Activated gamma-delta T cell (primary cell): ENCODE measurements at places on chromosomes 5 and 9.

- DNase-seq: no peak
These were observed 1.7 kb downstream of the CAMSAP1 start for GRCh38 chr9:135905380-135906258.

GRCh38 chr5:134490925-134491271, 34.6 kb upstream of the JADE2 start:
- DNase-seq: no peak

GRCh38 chr9:71910650-71911060, 338 bp downstream of the ABHD17B start:
- DNase-seq: peak; percentile 59

- DNase-seq: no peak
These were observed 67.3 kb upstream of the GARNL3 start for GRCh38 chr9:127197186-127197860.

GRCh38 chr9:127865645-127866464, 11.4 kb upstream of the ENG start:
- no peak for DNase-seq

DNA sequence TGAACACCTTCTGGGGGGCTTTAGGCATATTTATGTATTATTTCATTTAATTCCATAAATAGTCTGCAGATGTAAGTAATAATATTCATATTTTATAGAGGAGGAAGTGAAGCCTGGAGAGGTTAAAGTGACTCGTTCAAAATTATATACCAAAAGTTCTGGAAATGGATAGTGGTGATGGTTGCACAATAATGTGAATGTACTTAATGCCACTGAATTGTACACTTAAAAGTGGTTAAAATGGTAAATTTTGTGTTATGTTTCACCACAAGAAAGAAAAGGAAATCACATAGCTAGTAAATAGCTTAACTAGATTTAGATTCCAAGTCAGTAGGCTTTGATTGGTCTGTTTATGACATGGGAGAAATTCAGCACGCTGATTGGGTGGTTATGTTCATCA, 13.0 kb upstream of the TMEFF1 start:
- DNase-seq: no peak

- no peak for DNase-seq
These were observed 72.8 kb upstream of the PARP8 start for GRCh38 chr5:50593681-50594080.

GRCh38 chr5:15510831-15511230, 10.9 kb downstream of the FBXL7 start:
- DNase-seq: no peak

- peak; percentile 21 for DNase-seq
These were observed 4.3 kb downstream of the LCP2 start for GRCh38 chr5:170293273-170293672.

GRCh38 chr9:34046784-34047379, 1.8 kb downstream of the UBAP2 start:
- DNase-seq: no peak

DNA sequence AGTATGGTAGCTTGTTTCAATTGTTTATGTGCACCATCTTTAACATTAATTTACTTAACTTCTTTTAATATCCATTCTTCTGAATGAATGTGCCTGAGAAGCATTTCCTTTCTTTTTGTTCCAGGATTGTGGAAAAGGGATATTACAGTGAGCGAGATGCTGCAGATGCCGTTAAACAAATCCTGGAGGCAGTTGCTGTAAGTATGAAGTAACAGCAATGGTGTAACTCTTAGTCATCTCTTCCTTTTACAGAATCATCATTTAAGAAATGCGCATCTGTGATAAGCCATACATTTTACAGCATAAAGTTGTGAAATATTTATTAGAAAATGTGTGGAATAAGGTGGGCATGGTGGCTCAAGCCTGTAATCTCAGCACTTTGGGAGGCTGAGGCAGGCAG, 117.7 kb downstream of the STARD4 start:
- no peak for DNase-seq

DNA sequence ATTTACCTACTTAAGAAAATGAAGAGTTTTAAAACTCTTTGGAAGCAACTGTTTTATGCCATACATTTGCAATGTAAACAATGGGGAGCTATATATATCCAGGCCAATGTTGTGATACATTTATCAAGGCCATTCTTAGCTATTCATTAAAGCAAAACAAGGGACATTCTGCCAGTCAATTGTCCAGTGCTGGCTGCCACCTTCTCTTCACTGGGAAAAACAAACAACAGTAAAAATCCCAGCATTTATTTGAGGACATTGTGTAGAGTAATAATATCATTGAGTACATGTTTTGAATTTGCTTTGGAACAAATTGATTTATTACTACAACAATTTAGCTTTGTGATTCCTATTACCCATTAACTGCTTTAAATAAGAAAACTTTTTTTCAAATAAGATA, 1107.4 kb downstream of the DTWD2 start:
- DNase-seq: no peak

DNA sequence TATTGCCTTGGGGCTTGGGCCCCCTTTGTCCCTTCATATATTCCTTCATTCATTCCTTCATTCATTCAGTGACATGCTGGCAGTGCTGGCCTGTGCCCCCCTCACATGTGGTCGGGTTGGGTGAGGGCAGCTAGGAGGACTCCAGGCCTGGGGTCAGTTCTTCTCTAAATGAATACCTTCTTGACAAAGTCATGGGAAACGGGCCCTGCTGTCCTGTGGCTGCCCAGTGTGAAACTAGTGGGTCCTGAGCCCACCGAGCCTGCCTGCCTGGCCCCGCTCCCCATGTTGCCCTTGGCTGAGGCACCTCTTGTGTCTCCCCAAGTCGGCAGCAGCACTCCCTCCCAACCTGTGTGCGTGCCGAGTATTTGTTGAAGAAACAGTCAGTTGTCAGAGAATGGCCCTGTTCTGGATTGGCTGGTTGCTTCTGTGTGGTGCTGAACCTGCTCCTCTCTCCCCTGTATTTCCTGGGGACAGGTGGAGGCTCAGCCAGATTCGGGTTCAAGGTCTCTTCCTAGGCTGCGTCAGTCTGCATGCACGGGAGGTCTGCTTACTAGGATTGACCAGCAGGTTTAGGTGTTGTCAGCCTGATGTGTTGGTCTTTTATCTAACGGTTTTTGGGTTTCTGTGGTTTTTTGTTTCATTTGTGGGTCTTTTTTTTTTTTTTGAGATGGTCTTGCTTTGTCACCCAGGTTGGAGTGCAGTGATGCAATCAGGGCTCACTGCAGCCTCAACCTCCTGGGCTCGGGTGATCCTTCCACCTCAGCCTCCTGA, 3.0 kb upstream of the CEL start:
- no peak for DNase-seq

- DNase-seq: no peak
These were observed 1.7 kb downstream of the MYMK start for GRCh38 chr9:133523106-133523505.

- DNase-seq: no peak
These were observed 35.5 kb downstream of the PTGS1 start for GRCh38 chr9:122406070-122406890.
